Activated CD4-positive, alpha-beta T cell treated with anti-CD3 and anti-CD28 coated beads for 36 hours (primary cell): ENCODE measurements at places on chromosomes 7 and 10. TPM values are rescaled to one million over a fixed set of nuclear protein-coding genes. Genes with fewer than 3 reads are reported as not detected.

- H3K27ac ChIP-seq: peak overlapping the region; percentile 21
- H3K27me3 ChIP-seq: no peaks in the 10 kb centered on the region
- peaks cover 9% of the 10 kb centered on the region for H3K36me3 ChIP-seq
- no peak for DNase-seq
- H3K4me1 ChIP-seq: peaks cover 5% of the 10 kb centered on the region
These were observed 157.6 kb downstream of the PIP4K2A start for GRCh38 chr10:22556774-22557173.

The EZH2 gene
- total RNA-seq: 117 TPM

The EVX1 gene
- not detected for total RNA-seq

DNA sequence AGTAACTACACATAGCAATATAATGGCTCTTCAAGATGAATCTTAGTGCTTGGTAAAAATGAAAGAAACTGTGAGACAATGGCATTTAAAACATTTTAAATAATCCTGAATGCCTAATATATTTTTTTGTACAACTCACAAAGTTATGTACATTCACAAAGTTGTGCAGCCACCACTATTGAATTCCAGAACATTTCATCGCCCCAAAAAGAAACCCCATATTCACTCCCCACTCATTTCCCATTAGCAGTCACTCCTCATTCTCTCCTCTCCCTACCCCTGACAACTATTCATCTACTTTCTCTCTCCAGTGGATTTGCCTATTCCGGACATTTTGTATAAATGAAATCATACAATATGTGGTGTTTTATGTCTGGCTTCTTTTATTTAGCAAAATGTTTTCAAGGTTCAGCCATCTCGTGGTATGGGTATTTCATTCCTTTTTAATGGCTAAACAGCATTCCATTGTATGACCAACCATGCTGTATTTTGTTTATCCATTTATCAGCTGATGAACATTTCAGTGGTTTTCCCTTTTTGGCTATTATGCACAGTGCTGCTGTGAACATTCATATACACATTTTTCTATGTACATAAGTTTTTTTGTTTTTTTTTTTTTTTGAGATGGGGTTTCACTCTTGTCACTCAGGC lies 34.7 kb downstream of the ENTPD7 start:
- no peaks in the 10 kb centered on the region for H3K27me3 ChIP-seq
- H3K36me3 ChIP-seq: peaks cover 26% of the 10 kb centered on the region
- no peak for DNase-seq
- H3K27ac ChIP-seq: no peak overlapping the region

GRCh38 chr10:63375458-63375857 lies 90.3 kb downstream of the JMJD1C start:
- no peaks in the 10 kb centered on the region for H3K27me3 ChIP-seq
- peaks cover 14% of the 10 kb centered on the region for H3K4me1 ChIP-seq
- H3K4me3 ChIP-seq: no peak overlapping the region
- DNase-seq: no peak
- H3K27ac ChIP-seq: no peak overlapping the region

The CUX1 gene
- total RNA-seq: 21.6 TPM

DNA sequence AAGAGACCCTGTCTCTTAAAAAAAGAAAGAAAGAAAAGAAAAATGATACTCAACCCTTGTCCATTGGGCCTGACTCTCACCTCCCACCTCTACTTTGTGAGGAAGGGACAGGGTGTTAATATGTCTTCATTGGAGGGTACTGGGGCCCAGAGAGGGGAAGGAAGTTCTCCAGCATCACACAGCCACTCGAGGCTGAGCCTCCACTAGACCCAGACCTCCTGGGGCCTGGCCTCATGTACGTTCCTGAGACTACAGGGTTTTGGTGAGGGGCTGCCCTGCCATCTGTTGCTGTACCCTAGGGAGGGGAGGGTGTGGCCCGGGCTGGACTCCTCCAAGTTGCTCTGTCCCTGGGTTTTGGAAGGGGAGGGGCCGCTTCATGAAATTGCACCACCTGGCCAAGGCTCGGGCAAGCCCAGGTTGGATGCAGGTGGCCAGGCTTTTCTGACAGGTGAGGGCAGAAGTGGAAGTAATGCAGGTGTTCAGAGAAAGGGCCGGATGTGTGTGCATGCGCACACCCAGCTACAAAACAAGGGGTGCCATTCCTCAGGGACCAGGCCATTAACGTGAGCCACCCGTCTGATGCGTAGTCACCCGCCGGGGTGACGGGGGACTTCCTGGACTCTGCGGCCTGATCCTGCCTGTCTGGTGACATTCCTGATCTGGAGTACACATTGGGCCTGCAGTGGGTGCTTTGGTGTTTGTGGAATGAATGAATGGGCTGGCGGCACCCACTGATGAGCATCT lies 21.7 kb downstream of the GTF2IRD1 start:
- peaks cover 5% of the 10 kb centered on the region for H3K4me1 ChIP-seq
- H3K4me3 ChIP-seq: no peak overlapping the region
- no peak for DNase-seq
- no peak overlapping the region for H3K27ac ChIP-seq
- peaks cover 3% of the 10 kb centered on the region for H3K27me3 ChIP-seq

GRCh38 chr7:129762387-129762969 lies 151.0 kb downstream of the NRF1 start:
- H3K27me3 ChIP-seq: no peaks in the 10 kb centered on the region
- no peak overlapping the region for H3K4me3 ChIP-seq
- H3K27ac ChIP-seq: no peak overlapping the region
- H3K4me1 ChIP-seq: no peaks in the 10 kb centered on the region

DNA sequence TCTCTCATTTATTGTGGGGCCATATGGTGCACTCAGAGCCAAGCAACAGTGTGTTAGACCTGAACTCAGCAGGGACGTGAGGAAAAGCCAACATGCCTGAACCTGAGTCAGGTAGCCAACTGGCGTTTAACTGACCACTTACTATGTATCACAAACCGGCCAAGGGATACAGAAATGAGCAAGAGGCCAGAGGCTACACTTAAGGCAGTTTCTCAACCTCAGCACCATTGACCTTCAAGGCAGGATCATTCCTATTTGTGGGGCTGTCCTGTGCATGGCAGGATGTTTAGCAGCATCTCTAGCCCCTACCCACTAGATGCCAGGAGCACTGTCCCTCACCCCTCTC lies 103.5 kb upstream of the NANOS1 start:
- H3K27me3 ChIP-seq: peaks cover 9% of the 10 kb centered on the region
- H3K4me3 ChIP-seq: no peak overlapping the region
- H3K27ac ChIP-seq: no peak overlapping the region
- no peak for DNase-seq
- no peaks in the 10 kb centered on the region for H3K36me3 ChIP-seq
- H3K4me1 ChIP-seq: no peaks in the 10 kb centered on the region

The FEZF1 gene
- total RNA-seq: not detected

The CDHR3 gene
- 0.55 TPM for total RNA-seq

The PKD2L1 gene
- not detected for total RNA-seq

DNA sequence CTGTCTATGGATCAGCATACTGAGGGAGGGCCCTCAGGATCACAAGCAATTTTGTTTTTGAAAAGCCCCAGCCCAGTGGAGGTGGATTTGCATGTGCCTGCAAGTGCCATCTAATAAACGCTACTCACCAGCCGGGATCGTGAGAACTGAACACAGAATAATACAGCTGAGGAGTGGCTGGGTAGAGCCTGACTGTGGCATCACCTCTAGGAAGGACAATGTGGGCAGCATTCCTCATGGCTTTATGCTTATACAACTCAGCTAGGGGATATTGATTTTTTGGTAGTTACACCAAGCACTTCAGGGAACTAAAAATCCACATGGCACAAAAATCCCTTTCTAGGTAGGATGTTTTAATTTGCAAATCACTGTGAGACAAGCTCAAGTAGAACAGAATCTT lies 72.7 kb upstream of the PALS2 start:
- no peaks in the 10 kb centered on the region for H3K27me3 ChIP-seq
- no peaks in the 10 kb centered on the region for H3K36me3 ChIP-seq
- H3K4me1 ChIP-seq: no peaks in the 10 kb centered on the region
- H3K27ac ChIP-seq: no peak overlapping the region
- no peak overlapping the region for H3K4me3 ChIP-seq

DNA sequence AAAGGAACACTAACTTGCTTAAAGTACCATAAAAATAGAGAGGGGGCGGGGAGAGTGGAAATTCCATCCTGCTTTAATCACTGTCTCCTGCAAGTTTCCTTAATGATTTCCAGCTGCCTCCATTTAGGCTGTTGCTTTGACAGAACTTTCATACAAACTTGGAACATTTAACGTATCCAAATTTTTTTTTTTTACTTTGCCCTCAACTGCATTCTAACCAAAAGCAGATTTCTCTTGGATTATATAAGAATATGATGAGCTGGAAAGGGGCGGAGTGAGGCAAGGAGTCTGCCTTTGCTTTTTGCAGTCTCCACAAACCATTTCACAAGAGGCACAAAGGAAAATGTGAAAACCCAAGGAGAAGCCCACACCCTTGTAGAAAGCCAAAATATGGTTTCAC lies 46.6 kb upstream of the COL1A2 start:
- no peak for DNase-seq
- no peaks in the 10 kb centered on the region for H3K4me1 ChIP-seq
- no peak overlapping the region for H3K27ac ChIP-seq
- H3K4me3 ChIP-seq: no peak overlapping the region

The ADCYAP1R1 gene
- not detected for total RNA-seq
